ENCODE measurements at places on chromosomes 6 and 20. TPM values are rescaled to one million over a fixed set of nuclear protein-coding genes. Genes with fewer than 3 reads are reported as not detected.

KIF3B gene
- total RNA-seq: 13.0 TPM

PROKR2 gene
- total RNA-seq: not detected

- no peak for DNase-seq
Measured at GRCh38 chr20:21234806-21235483, 68.2 kb upstream of the XRN2 start.

DNA sequence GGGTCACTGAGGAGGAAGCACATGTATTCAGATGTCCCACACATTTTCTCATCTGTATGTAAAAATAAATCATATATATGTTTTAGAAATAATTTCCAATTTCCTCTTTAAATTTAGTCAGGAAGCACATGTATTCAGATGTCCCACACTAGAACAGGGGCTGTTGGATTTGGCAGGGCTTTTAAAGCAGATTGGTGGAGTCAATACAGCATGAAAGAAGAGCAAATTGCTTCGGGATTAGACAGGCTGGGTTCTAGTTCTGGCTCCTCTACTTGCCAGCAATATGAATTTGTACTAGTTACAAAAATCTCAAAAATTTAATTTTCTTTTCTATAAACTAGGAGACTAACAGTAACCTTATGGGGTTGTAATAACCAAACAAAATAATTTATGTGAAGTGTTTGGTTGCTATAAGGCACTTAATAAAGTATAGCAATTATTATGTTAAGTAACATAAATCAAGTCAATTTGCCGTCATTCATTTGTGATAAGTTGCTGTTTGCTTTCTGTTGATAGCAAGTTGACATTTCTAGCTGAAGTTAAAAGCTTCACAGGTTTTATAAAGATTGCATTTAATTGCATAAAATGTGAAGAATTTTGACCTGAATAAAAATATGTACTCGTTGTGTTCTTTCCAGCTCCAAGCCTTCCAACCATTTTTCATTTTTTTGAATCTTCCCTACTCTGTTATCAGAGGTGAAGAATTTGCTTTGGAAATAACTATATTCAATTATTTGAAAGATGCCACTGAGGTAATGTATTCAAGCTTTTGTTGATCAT lies 88.9 kb downstream of the CD109 start:
- no peak for DNase-seq

- peak; percentile 32 for DNase-seq
Measured at GRCh38 chr20:53224851-53225250, 252.7 kb downstream of the TSHZ2 start.

GRCh38 chr6:90715093-90715655 lies 128.3 kb upstream of the MAP3K7 start:
- peak; percentile 43 for DNase-seq

DNA sequence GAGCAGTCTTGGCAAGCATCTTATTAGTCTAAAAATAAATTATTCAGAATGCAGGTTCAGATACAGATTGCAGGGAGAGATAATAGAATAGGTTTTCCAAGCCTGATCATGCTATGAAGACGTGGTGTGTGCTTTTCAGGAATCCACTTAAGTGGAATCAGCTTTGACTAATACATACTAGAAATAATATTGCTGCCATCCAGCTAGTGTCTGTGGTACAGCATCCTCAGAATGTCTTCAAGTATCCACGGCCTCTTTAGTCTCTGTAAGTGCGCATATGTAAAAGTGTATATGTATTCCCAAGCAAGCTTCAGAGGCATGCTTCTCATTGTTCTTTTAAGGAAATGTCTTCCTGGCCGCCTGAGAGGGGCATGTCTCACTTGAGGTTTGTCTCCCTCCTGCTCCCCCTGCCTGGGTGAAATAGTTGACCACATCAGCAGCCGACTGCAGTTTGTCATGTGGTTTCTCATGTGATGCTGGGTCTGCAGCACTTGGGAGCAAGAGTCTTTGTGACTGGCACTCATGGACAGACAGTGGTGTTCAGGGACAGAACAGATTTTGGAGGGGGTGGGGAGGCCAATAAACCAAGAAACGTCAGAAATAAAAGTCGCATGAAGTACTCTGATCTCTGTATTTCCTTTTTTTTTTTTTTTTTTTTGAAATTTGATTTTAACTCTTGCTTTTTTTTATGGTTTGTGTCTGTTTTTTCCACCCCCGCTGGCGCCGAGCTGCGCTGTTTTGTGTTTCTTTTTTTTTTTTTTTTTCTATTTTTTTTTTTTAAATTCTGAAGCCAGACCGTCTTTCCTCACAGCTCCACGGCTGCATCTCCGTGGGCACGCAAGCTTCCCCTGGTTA lies 150.8 kb downstream of the PRL start:
- DNase-seq: peak; percentile 24

All from cardiac muscle cell (in vitro differentiated cells and primary cell).